Activated CD8-positive, alpha-beta memory T cell treated with anti-CD3 and anti-CD28 coated beads for 1 hour (primary cell): ENCODE measurements at places on chromosomes 12 and 14.

GRCh38 chr12:46891306-46891705 is 65.5 kb upstream of the SLC38A4 start:
- DNase-seq: no peak

DNA sequence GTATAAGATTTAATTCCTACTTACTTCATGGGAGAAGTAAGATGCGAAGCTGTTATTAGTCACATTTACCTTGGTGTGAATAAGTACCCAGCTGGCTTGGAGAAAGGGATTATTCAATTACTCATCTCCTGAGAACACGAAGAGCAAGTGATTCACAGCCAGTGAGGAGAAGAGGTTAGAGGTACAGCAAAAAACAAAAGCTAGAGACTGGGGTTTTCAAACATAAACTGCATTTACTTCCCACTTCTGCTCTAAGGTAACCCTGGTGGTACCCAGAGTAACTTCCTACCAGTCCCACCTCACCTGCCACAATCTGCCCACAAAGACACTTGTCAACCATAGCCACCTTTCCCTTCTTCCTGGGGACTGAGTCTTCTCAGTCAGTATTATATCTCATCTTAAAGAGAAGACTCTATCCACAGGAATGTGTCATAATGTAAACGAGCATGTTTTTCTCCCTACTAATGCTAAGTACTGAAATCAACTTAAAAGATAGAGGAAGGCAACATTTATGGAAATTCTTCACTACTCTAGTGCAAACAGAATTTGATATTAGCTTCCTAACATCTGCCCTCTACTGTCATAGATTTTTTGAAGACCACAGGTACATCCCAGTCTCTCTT is 6.0 kb upstream of the IL22 start:
- no peak for DNase-seq

DNA sequence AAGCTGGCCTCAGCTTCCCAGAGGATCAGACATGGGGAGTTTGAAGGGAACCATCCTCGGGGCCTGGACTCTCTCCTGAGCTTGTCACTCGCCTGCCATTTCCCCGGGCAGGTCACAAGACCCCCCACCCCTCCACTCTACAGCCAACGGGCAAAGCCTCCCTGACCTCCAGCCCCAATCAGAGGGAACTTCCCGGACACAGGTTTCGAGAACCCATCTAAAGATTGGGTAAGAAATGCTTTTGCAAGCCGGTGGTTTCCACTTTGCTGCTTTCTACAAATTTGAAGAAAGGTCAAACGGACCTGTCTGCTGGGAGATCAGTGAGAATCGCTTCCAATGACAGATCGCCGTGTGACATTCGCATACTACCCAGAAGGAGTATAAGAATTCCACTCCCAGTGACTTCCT is 89.6 kb downstream of the SCARB1 start:
- no peak for DNase-seq

GRCh38 chr14:64937171-64937820 is 5.2 kb downstream of the GPX2 start:
- no peak for DNase-seq

GRCh38 chr12:29208060-29208459 is 59.0 kb downstream of the FAR2 start:
- no peak for DNase-seq

GRCh38 chr12:47028186-47028585 is 51.2 kb upstream of the PCED1B start:
- DNase-seq: no peak

GRCh38 chr12:52127683-52128450 is 48.4 kb downstream of the SMIM41 start:
- no peak for DNase-seq

GRCh38 chr12:64147011-64147631 is 75.0 kb downstream of the KICS2 start:
- no peak for DNase-seq

DNA sequence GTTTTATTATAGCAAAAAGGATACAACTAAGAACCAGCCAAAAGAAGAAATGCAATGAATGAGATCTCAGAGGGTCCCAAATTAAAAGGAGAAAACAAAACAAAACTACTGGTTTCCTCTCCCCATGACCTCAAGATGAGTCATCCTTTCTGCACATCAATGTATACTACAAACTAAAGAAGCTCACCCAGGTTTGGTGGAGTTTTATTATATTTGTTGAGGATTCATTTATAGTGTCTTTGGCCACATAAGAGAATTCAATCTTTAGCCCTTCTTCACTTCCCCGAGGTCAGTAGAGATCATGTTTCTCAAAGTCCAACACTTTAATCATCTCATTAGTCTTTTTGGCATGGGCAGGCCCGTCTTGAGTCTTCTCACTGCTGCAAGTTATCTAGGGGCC is 210.6 kb downstream of the SLC6A15 start:
- no peak for DNase-seq

DNA sequence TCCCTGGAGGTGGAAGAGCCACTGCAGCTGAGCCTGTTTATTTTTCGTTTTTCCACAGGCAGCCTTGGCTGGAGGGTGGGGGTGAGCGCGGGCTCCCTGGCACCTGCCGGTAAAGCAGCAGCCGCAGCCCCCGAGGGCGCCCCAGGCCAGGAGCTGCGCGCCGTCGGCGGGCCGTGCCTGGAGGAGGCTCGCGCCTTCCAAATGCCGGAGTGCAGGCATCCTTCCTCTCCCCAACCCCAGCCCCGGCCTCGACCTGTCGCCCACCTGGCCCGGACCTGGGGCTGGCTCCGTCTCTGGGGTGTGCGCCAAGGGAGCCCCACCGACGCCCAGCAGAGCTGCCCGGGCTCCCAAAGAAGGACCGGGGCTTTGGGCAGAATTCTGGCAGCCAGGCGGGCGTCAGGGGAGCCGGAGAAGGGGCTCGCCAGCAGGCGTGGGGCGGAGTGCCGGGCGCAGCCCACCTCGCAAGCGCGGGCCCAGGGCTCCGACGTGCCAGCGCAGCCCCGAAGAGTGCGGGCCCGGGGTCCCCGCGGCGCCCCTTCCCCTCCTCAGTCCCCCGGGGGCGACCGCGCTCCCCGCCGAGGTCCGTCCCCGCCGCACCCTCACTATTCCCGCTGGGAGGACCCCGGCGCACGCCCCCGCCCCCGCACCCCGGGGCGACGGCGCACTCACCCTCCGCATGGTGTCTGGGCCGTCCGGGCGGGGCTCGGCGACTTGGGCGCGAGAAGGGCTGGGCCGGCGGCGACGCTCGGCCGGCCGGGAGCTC is 130.3 kb downstream of the NDUFA12 start:
- no peak for DNase-seq

- DNase-seq: no peak
Measured at GRCh38 chr12:27502021-27502435, 22.0 kb upstream of the PPFIBP1 start.

- DNase-seq: no peak
Measured at GRCh38 chr12:116980083-116980482, 69.3 kb downstream of the FBXW8 start.

DNA sequence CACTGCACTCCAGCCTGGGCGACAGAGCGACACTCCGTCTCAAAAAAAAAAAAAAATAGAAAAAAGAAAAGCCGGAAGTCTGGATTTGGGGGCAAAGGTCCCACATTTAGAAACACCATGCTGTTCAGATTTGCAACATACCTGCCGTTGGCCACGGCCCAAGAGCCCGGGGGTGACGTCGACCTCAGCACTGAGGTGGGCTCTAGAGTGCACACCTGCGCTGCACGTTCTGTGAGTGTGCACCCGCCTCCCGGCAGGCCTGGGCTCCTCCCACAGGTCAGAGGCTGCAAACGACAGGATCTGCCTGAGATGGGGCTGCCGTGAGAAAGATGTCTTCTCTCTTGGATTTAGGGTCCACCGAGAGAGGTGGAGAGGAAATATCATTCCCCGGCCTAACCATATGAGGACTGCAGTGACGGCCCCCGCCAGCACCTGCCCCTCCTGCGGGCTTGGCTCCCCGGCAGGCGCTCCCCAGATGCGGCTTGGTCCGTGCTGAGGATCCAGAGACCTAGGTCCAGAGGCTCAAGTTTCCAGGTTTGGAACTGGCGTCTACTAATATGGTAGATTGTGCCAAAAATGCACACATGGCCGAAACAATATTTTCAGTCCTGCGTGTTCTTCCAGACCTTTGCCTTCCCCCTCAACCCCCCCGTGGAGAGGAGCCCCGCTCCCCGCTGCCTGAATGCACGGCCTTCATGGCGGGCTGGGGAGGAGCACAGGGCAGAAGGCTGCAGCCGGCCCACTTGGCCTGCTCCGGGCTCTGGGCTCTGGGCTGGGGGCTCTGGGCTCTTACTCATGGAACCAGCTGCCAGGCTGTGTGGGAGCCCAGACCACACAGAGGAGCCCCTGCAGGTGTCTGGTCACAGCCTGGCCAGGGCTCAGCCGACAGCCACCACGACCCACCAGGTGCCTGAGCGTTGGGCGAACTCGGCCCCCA is 58.8 kb upstream of the FBRSL1 start:
- DNase-seq: no peak

DNA sequence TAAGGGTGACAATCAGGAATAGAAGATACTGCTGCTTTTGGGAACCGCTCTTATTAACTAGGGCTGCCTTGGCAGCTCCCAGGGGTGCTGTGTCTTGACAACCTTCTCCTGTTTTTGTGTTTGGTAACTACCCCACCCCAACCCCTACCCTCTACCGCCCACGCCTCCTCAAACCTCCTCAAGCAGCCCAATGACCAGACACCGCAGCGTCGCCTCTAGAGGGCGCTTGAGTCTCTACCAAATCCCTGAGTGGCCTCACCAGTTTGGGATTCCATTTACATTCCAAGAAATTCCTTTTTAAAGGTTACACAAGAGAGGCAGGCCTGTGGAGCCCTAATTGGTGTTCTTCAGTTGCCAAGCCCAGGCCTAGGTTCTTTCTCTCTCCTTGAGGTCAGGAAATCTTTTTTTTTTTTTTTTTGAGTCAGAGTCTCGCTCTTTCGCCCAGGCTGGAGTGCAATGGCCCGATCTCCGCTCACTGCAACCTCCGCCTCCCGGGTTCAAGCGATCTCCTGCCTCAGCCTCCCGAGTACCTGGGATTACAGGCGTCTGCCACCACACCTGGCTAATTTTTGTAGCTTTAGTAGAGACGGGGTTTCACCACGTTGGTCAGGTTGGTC is 72.4 kb upstream of the USP44 start:
- peak; percentile 1 for DNase-seq

DNA sequence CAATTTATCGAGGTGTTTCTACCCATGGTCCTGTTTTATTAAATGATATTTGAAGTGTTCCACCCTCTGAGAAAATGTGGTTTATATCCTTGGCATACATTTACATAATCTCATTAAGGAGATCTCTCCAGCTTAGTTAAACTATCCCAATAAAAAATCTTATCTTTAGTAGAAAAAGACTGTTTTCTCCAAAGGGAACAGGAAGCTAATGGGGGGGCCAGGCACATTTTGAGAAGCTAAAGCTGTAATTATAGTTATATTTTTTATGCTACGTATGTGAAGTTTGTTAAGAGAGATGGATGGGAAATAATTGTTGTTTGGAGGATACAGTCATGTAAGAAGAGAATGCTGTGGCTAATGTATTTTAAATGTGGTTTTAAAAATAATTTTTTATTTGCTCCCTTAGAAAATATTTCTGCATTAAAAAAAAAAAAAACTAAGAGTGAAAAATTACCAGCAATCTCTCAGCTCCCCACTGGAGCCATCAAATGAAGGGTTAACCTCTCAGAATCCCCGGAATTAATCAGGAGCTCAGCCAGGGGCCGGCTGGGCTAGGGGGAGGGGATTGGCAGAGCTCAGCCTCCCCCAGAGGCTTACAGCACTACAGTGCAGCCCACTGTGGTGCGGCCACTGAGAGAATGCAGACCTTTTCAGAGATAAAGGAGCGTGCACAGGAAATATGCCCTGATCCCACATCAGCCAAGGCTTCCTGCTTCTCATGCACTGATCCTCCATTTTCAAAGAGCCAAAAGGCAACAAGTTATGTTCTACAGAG is 185.8 kb downstream of the EGLN3 start:
- DNase-seq: no peak
